ENCODE measurements at places on chromosomes 3 and 15. TPM values are rescaled to one million over a fixed set of nuclear protein-coding genes. Genes with fewer than 3 reads are reported as not detected.

- H3K36me3 ChIP-seq: no peaks in the 10 kb centered on the region
- H3K27ac ChIP-seq: no peak overlapping the region
- no peak for DNase-seq
These were observed 306.5 kb downstream of the PLOD2 start for GRCh38 chr3:145854499-145854898.

GRCh38 chr3:188954590-188955208 lies 217.1 kb upstream of the TPRG1 start:
- DNase-seq: peak; percentile 65
- H3K4me3 ChIP-seq: no peak overlapping the region
- H3K27ac ChIP-seq: no peak overlapping the region
- H3K27me3 ChIP-seq: no peaks in the 10 kb centered on the region

DNA sequence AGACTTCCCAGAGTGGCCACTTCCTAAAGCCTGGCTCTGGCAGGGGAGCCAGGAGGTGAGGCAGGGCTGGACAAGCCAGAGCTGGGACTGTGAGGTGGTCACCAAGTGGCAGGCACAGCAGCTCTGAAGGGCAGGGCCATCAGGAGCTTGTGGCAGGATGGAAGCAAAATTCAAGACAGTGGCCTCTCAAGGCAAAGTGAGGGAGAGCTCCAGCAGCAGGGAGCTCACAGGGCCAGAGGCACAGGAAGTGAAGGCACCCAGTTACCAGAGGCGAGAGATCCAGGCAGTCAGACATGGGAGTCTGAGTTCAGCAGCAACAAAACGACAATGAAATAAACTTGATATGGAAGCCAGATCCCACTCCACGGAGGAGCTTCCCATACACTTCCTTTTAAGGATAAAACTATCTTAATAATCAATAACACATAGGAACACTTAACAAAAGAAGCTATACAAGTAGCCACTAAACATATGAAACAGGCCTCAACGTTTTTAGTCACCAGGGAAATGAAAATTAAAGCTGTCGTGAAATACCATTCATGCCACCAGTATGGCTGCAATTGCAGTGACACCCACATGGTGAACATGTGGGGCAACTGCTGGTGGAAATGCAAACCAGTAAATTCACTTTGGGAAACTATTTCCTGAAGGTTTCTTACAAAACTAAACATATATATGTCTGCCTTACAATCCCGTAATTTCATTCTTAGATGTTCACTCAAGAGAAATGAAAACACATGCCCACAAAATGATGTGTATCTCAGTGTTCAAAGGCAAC lies 35.4 kb upstream of the TMEM158 start:
- no peaks in the 10 kb centered on the region for H3K4me1 ChIP-seq
- H3K4me3 ChIP-seq: no peak overlapping the region
- peaks cover 21% of the 10 kb centered on the region for H3K27me3 ChIP-seq
- DNase-seq: no peak
- no peaks in the 10 kb centered on the region for H3K36me3 ChIP-seq

DNA sequence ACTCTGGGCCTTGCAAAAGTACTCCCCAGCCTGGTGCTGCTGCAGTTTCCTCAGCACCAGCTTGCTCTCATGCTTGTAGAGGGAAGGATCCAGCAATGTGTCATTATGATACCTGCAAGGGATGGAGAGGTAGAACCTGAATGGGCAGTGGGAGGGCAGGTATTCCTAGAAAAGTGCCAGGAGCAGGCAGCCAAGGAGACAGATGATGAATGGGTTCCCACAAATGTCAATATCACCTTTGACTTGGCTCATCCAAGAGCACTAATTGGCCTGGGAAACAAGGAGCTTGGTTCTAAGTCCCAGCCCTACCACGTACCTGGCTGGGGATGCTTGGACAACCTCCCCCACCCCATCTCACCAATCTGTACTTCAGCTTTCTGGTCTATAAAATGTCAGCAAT lies 9.4 kb downstream of the CILP start:
- no peak overlapping the region for H3K27ac ChIP-seq
- no peaks in the 10 kb centered on the region for H3K36me3 ChIP-seq
- H3K4me3 ChIP-seq: no peak overlapping the region
- peaks cover 4% of the 10 kb centered on the region for H3K27me3 ChIP-seq
- DNase-seq: no peak

GRCh38 chr3:139327231-139327630 lies 16.6 kb upstream of the MRPS22 start:
- peaks cover 29% of the 10 kb centered on the region for H3K27me3 ChIP-seq
- no peak overlapping the region for H3K4me3 ChIP-seq
- H3K4me1 ChIP-seq: peaks cover 23% of the 10 kb centered on the region

DNA sequence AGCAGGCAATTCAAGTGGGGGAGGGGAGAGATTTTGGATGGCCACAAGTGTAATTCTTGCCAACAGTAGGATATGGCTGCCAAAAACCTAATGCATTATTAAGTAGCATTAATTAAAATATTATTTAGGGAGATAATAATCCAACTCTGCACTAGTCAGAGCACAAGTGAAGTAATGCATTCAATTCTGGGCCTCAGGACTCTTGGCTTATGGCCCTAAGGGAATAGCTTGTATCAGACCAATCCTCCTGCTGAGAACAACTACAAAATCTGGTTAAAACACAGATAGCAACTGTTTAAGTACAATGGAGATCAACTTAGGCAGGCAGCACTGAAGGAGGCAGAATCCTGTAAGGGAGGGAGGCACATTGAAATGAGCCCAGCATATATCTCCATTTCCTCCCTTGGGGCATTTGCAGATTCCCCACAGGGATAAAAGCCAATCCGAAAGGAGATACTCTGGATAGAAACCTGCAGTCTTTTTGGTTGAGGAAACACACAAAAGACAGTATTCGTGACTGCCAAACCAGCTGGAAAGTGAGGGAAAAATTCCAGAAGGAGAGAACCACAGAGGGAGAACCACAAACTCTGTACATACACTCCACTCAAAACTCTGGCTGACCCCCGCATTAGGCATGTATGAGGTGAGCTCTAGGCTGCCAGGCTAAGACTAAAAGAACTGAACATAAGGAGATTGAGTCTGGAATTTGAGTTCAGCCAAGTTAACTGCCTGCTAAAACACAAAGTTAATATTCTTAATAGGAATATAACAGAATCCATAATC lies 57.4 kb downstream of the ETFA start:
- H3K4me1 ChIP-seq: no peaks in the 10 kb centered on the region
- H3K36me3 ChIP-seq: no peaks in the 10 kb centered on the region
- no peak overlapping the region for H3K27ac ChIP-seq
- DNase-seq: no peak

The CCRL2 gene
- polyA plus RNA-seq: 1.2 TPM

The ZNF80 gene
- polyA plus RNA-seq: not detected

The BFSP2 gene
- polyA plus RNA-seq: not detected

The SERPINI2 gene
- not detected for polyA plus RNA-seq
